ENCODE measurements at places on chromosomes 4 and X.
A peak's percentile ranks its signal among the peaks of the same experiment; 100 is the strongest.

DNA sequence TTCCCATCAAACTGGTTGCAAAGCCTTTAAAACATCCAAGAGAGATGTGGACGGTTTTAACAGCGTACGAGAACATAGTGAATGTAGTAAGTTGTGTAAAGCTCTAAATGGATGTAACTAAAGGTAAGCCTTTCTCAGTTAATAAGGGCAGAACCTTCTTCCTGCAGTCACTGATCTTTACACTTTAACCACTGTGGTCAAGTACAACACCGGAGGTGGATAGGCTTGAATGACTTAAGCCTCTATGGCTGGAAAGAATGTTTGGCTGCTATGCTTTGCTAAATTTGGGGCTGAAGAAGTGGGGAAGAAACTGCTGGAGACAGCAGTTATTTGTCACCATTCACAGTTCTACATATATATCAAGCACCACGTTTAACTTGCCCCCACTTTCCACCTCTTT lies 285.1 kb upstream of the FMR1 start:
- DNase-seq: peak; percentile 51

DNA sequence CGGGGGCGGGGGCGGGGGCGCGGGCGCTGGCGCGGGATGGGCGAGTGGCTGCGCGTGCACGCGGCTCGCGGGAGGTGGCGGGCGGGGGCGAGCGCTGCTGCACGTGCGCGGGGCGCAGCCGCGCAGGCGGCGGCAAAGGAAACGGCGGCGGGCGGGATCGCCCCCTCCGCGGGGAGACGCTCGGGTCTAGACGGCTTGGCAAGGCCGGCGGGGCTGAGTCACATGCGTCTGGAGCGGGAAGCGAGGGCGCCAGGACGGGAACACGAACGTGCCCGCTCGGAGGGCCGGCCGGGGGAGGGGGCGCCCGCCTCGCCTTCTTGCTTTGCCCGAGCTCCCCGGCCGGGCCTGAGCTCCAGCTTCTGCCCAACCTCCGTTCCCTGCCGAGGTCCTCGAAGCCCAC lies 4.3 kb upstream of the HAUS7 start:
- DNase-seq: peak; percentile 31

- no peak for DNase-seq
Measured at GRCh38 chr4:156770140-156770539, 201.5 kb downstream of the PDGFC start.

DNA sequence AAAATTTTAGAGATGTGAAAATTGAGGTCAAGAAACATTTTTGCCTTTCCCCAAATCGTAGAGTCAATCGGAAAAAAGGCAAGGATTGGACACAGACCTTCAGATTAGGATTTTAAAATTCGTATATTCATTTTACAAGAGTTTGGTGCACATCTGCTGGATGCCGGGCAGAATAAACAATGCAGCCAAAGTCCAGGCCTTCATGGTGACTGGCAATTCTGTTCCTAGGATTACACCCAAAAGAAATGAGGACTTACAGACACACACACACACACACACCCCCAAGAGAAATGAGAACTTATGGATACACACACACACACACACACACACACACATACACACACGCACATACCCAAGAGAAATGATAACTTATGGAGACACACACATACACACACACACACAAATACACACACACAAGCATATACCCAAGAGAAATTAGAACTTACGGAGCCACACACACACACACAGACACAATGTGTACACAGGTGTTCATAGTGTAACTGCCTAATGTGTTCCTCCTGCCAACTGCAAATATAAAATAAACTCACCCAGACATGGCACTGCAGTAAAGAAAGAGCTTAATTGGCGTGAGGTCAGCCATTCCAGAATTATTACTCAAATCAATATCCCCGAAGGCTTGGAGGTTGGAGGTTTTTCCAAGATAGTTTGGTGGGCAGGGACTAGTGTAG lies 165.7 kb upstream of the STS start:
- no peak for DNase-seq

DNA sequence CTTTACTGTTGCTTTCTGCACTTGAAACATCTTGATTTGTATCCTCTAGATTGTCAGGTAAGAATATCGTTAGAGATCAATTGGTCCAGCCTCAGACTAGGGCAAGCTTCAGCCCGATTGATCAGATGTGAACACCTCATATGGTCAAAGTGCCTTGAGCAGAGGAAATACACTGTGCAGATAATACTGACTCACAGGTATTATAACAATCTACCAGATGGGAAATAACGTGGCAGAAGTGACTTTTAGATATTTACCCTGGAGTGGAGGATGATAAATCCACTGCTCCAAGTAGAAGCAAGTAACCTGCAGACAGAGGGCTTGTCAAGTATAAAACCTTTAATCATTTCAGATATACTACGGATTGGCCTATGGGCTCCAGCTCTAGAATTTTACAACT lies 17.9 kb downstream of the VEGFC start:
- no peak for DNase-seq

- no peak for DNase-seq
Measured at GRCh38 chr4:13659341-13660070, 32.0 kb upstream of the BOD1L1 start.

DNA sequence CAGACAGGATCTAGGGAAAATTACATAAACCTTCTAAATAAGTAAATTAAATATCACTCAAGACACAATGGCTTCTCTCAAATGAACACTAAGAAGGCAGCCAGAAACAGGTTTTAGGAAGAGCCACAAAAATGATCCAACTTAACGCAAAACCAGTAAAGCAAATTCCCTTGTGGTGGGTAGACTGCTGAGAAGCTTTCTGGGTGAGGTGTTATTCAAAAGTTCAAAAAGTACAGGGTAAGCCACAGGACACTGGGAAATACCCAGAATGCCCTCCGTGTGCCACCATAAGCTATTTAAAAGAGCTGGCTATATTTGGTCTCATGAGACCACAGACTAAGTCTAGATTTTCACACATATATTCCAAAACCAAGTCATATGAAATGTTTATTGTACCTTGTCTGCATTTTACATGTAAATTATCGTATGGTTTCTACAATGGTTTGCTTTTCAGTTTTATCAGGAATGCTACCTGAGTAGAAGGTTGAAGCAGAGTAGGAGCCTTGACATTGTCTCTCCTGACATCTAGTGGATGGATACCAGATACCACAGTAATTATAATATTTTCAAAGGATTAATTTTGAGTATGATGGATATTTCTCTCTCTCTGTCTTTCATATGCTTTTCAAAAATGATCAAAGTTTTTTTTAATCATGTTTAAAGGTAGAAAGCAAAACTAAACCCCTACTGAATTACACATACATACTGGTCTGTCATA lies 109.3 kb upstream of the KLHL13 start:
- DNase-seq: peak; percentile 58

DNA sequence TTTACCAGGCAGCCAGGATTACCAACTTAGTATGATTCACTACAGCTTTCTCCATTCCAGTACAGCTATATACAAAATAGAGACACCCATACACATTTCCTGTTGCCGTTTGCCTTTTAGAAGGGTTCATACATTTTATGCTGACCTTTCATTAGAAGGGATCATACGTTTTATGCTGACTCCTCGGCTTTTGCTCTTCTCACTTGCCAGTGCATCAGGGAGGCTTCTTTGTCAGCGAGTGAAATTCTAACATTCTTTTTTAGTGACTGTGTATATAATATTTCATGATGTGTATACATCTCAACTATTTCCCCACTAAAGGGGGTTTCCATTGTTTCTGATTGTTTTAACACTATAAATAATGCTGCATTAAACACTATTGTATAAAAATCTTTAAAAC lies 552.6 kb downstream of the TRIML1 start:
- peak; percentile 42 for DNase-seq

- no peak for DNase-seq
Measured at GRCh38 chr4:138890891-138891570, 124.5 kb upstream of the NOCT start.

DNA sequence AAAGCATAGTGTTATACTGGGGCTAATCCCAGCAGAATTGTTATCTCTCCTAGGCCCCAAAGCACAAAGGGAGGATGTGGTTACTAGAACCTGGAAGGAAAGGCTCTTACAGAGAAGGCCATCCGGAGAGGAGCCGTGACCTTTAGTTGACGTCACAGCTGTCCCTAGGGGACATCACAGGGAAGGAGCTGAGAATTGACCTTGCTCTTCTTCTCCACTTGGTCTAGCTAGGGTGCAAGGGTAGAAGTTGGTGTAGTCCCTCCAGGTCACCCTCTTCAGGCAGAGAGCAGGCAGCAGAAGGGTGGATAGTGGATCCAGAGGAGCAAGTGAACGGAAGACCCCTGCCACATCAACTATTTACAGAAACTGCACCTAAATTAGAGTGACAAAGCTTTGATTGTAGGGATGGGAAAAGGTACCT lies 22.8 kb upstream of the FGF2 start:
- no peak for DNase-seq

- no peak for DNase-seq
Measured at GRCh38 chrX:2913118-2913517, 16.0 kb downstream of the ARSD start.

DNA sequence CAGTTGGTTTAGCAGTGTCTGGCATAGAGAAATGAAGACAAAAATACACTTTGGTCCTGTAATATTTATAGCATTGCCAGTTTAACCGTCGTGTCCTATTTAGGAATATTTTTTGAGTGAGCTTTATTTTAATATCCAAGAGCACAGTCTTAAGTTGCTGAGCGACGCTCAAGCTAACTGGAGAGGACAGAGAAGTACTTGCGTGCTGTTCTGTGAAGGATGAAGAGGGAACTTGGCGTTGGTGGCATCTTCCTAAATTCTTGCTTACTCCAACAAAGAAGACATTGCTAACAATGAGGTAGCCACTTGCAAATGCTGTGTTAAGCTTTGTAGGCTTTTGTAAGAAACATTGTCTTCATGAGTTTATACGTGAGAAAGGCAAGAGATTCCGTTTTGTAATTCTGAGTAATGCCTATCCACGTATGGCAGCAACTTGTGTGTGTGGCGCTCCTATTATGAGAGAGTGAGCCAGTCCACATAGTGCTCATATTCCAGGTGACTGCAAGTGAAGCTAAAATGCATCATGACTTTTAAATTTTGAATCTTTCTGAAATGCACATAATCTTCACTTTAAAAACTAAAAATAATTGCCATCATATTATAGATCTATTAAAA lies 50.6 kb downstream of the SYNPO2 start:
- DNase-seq: no peak

DNA sequence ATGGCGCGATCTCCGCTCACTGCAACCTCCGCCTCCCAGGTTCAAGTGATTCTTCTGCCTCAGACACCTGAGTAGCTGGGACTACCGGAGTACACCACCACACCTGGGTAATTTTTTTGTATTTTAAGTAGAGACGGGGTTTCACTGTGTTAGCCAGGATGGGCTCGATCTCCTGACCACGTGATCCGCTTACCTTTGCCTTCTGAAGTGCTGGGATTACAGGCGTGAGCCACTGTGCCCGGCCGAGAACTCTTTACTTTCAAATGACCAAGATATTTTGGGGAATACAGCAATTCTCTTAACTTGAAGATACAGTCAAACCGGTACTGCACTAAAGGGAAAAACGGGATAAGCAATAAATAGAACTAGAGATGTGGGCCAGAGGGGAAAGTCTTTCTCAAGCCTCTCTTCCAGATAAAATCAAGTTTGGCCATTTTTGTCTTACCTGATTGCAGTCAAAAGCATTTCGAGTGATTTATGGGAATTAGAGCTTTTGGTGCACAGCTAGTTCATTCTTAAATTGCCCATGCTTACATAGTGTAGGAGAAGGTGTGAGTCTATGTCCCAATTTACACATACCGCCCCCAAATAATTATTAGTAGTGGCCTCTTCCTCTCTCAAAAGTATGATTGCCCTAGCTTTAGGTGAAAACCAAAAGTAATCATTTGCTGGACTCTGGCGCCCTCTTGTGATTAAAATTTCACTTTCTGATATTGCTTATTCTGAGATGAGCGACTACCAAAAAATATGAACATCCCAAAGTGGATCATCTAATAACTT lies 53.2 kb upstream of the ABCG2 start:
- DNase-seq: peak; percentile 56

DNA sequence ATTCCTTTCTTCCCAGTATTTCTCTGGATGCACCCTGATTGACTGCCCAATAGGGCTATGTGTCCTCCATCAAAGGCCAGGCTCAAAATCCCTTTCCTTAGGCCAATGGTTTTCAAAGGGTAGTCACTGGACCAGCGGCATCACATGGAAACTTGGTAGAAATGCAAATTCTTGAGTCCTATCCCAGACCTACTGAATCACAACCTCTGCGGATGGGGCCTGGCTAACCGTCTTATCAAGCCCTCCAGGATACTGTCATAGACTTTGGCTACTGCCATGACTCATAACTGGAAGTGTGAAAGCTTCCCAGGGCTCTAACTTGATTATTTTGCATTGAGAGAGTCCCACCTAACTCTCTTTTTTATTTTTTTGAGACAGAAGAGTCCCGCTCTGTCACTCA lies 71.9 kb upstream of the TFDP3 start:
- DNase-seq: peak; percentile 11

- no peak for DNase-seq
Measured at GRCh38 chrX:121103381-121103780, 56.0 kb downstream of the GLUD2 start.

GRCh38 chr4:168177546-168178149 lies 85.3 kb downstream of the ANXA10 start:
- peak; percentile 64 for DNase-seq

GRCh38 chrX:30822068-30822681 lies 66.9 kb downstream of the TAB3 start:
- peak; percentile 13 for DNase-seq

DNA sequence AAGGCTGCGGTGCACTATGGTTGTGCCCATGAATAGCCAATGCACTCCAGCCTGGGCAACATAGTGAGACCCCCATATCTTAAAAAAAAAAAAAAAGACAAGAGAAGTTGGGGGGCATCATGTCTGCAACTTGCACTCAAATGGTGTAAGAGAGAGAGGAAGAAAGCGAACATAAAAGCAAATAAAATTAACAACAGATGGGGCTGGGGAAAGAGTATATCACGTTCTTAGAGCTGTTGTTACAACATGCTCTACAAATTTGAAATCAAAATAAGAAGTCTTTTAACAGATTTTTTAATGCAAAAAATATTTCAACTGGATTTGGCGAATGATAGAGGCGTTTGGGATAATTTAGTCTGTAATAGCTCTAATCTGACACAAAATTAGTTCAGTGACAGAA lies 144.9 kb downstream of the FNIP2 start:
- no peak for DNase-seq

- no peak for DNase-seq
Measured at GRCh38 chr4:84937381-84937977, 29.0 kb downstream of the WDFY3 start.

- DNase-seq: peak; percentile 24
Measured at GRCh38 chr4:38610966-38611431, 53.0 kb upstream of the KLF3 start.

DNA sequence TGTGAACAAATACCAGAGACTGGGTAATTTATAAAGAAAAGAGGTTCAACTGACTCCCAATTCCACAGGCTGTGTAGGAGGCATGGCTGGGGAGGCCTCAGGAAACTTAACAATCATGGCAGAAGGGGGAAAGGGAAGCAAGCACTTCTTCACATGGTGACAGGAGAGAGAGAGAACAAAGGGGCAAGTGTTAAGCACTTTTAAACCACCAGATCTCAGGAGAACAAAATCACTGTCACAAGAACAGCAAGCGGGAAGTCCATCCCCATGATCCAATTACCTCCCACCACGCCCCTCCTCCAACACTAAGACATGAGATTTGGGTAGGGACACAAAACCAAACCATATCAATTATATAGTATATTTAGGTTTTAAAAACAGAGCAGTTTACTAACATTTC lies 30.8 kb downstream of the MOB1B start:
- DNase-seq: no peak

GRCh38 chr4:60389633-60390032 lies 810.5 kb upstream of the ADGRL3 start:
- no peak for DNase-seq
